ENCODE measurements at places on chromosomes 1 and 21. TPM values are rescaled to one million over a fixed set of nuclear protein-coding genes. Genes with fewer than 3 reads are reported as not detected.

Gene CD5L
- not detected for total RNA-seq

Gene LIPI
- total RNA-seq: not detected

Gene FCRL4
- not detected for total RNA-seq

Gene MSH4
- not detected for total RNA-seq

- no peaks in the 10 kb centered on the region for H3K27me3 ChIP-seq
- no peak for DNase-seq
- no peaks in the 10 kb centered on the region for H3K36me3 ChIP-seq
- peak overlapping the region; percentile 96 for H3K27ac ChIP-seq
- H3K4me1 ChIP-seq: peaks cover 59% of the 10 kb centered on the region
Observed at GRCh38 chr1:24965571-24965930, 35.5 kb upstream of the RUNX3 start.

DNA sequence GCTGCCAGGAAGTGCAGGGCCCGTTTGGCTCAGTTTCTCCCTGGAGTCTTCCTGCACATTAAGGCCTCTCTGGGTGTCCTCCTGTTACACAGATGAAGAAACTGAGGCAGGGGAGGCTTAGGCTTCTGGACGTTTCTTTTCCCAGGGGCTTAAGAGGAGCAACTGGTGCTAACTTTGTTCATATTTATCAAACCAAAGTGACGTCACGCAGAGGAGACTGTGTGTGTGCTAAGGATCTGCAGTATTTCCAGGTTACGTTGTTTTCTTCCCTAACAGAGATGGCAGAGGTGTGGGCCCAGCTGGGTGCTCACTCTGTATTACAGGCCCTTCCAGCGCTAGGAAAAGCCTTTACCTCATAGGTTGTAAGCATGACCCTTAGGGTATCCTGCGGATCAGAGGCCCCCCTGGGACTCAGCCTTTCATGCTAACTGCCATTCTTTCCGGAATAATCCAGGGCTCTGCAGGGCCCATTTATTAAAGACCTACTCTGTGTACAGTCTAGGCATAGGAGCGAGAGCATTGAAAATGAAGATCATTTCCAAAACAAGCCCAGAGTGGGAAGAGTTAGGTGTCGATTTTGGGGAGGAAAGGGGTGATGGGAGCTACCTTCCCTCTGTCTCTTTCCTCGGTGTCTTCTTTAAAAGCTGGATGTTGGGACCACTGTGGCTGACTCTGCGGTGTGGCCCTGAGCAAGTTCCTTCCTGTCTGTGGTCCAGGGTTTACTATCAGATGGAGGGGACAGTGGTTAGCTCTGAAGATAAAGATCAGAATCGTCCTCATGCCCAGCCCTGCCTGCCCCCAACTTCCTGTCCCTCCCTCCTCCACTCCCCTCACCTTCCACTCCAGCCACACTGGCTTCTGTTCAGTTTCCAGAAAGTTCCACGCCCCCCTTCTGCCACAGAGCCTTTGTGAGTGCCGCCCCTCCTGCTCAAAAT is 4.6 kb downstream of the AGTRAP start:
- H3K4me1 ChIP-seq: peaks cover 10% of the 10 kb centered on the region
- H3K27ac ChIP-seq: no peak overlapping the region
- DNase-seq: no peak
- H3K27me3 ChIP-seq: no peaks in the 10 kb centered on the region

DNA sequence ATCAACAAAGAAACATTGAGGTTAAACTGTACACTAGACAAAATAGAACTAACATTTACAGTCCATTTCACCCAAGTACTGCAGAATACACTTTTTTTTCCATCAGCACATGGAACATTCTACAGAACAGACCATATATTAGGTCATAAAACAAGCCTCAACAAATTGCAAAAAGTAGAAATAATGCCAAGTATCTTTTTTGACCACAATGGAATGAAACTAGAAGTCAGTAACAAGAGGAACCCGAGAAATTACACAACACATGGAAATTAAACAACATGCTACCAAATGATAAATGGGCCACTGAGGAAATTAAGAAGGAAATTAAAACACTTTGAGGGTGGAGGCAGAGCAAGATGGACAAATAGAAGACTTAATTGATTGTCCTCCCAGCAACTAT is 8.4 kb upstream of the C1orf185 start:
- H3K4me1 ChIP-seq: no peaks in the 10 kb centered on the region
- DNase-seq: no peak
- no peaks in the 10 kb centered on the region for H3K27me3 ChIP-seq
- H3K4me3 ChIP-seq: no peak overlapping the region

DNA sequence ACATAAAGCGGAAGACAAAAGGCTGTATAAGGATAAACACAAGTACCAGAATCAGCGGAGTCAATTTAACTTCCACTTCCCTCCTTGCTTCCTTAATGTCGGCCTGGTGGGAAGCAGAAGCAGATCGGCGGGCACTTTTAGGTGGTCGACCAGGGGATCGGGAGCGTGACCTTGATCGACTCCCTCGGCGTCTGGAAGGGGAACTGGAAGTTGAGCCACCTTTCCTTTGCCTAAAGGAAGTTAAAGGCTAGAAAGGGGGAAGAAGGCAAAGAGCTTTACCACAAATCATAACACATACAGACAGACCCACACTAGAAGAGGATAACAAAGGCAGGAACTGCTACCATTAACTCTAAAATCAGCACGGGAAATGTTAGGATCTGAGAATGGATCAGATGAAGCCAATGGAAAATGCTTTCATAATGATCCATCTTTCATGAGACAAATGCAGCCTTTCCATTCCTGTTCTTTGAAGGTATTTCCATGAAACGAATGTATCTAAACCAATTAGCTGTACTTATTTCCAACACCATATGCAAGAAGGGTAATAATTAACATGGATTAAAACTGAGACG is 5.7 kb downstream of the LBR start:
- no peak overlapping the region for H3K27ac ChIP-seq
- no peak for DNase-seq
- H3K4me3 ChIP-seq: no peak overlapping the region
- peaks cover 37% of the 10 kb centered on the region for H3K4me1 ChIP-seq
- H3K27me3 ChIP-seq: no peaks in the 10 kb centered on the region

GRCh38 chr1:43991476-43992231 is at the start of gene CCDC24:
CCDC24 (plus strand) TSS chr1:43991599; CDS start chr1:43991879, 280 bp downstream.
- peak; percentile 91 for DNase-seq
- no peaks in the 10 kb centered on the region for H3K27me3 ChIP-seq
- H3K4me3 ChIP-seq: peak within 1 kb of the TSS; percentile 47

Data from SJSA1 (cell line).